ENCODE measurements at places on chromosomes 4 and X.

DNA sequence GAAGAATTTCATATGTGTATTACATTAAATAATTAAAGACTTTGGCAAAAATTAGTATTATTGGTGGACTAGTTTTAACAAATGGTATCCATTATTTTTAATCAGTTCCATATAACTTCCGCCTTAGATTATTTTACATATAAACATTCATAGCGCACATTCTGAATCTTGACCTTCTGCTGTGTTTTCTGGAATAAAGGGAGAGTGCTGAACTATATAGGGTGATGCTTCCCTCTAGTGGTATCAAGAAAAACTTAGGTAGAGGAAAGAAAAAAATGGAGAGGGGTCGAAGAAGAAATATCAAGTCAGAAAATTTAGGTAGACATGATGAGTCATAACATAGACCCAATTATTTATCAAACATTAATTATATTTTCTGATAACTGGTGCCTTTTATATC, 155.6 kb upstream of the PACRGL start:
- DNase-seq = peak; percentile 23

GRCh38 chrX:283115-283845, 2.1 kb downstream of the PLCXD1 start:
- peak; percentile 52 for DNase-seq

- no peak for DNase-seq
Observed at GRCh38 chr4:179836179-179837075, 2394.2 kb upstream of the AGA start.

DNA sequence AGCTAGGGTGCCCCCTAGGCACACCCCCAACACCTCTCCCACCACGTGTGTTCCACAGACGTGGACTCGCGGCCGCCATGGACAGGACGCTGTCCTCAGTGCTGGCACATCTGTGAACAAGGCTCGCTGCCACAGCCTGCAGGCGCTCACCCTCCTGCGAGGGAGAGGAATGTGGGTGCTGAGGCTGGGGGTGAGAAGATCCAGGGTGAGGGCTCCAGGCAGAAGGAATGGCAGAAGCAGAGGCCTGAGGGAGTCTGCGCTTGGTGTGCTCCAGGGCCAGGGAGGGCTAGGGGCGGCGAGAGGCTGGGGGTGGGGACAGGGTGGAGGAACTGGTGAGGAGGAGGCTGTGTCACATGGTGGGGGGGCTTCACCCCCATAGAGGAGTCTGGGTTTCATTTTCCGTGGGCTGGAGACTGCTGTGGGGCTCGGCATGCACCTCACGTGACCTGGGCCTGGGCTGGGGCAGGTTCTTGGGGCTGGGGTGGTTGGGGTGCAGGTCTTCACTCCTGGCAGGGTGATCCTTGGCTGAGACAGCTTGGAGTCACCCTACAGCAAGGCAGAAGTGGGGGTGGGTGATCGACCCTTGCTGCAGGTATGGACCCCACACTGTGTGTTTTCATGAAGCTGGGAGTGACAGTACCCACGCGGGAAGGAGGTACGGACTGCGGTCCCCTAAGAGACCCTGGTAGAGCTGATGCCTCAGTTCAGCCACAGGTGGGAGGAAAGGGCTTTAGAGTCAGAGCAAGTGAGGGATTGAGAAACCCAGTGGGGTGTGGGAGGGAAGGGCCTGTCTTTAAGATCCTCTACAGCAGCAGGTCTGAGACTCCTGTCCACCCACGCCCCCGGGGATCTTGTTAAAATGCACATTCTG, 103.7 kb downstream of the PSAPL1 start:
- no peak for DNase-seq

DNA sequence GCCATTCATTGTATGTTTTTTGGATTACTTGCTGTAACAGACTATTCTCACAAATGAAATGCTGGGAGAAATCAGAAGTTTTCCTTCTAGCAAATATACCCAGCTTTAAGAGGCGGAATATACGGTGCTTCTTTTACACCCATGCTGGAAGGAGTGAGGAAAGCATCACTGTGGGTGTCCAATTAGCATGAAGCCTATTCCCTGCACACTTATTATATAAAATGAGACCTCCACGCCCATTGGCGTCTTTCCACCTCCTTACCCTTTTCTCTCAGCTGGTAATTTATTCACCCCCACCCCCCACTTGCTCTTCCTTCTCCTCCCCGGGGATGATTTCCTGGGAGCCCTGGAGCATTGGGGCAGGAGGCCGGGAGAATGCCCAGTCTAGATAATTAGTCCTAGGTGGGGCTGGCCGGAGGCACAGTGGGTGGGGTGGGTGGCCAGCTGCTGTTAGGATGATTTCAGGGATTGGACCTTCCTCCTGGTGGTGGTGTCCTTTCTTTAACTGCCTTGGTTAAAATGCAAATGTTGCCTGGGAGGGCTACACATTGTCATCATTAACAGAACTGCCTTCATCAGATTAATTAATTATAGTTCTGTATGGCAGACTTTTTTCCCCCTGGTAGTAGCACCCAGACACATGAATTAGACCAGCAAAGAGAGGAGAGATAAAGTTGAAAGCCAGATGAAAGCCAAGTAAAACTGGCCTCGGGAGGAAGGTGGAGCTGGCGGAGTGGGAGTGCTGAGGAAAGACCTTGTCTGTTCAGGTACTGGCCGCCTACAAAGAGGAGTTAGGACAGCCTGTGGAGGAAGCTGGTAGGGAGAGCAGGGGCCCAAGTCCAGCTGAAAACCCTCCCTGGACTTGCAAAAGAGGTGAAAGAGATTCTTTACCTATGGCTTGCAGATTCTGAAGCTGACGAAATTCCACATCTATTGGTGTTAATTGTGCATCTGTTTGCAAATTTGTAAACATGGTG, 11.4 kb downstream of the SHROOM2 start:
- DNase-seq = no peak

GRCh38 chr4:105350859-105351490, 122.9 kb downstream of the PPA2 start:
- no peak for DNase-seq

GRCh38 chrX:8815460-8816065, 14.4 kb upstream of the FAM9A start:
- DNase-seq = no peak

DNA sequence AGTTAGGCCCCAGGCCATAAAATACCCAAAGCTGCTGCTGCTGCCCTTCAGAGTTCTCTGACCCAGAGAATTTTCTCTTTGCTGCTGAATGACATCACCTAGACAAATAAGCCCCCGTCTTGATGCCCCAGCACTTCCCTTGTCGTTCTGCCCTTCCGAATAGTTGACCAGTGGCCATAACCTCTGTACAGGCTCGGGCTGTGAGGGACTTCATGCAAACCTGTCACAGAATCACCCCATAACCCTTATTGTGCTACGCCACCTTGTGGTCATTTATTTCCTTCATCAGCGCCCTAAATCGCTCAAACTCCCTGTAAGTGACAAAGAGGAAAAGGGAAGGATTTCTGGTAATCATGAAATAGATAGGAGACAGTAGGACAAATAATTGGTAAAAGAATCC, 18.8 kb downstream of the SPACA5 start:
- no peak for DNase-seq

DNA sequence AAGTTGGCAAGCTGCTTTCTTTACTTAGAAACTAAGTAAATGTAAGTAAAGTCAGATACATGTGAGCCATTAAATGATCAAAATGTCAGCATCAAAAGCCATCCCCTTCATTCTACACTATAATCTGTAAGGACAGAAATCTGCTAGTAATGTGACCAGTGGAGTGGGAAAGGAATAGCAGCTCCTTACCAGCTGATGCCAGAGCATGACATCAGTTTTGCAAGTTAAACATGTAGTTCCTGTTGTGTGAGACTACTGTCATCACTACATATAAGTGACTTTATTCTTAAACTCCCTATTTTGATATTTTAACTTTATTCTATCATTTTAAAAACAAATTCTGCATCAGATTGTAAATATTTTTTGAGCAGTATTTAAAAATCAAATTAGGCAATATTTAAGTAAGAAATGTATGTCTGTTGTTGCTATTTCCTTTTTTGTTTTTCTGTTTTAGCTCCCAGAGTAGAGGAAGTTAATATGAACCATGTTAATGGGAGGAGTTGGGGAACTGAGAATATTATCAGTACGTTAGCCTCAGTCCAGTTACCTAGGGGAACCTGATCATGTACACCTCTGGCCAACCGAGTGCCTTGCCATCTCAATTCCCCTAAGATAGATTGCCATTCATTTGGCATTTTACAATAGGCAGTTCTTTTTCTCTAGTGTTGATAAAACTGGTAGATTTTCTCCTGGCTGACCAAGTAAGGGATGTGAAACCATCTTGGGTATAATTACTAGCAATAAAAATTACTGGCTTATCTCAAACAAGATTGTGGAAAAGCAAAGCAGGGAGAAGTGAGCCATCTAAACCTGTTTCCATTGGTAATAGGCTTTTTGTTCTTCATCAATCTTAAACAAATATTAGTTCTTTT, 34.7 kb downstream of the CCNI start:
- DNase-seq = no peak

GRCh38 chrX:140933016-140933415, 69.4 kb upstream of the SPANXB1 start:
- DNase-seq = no peak

DNA sequence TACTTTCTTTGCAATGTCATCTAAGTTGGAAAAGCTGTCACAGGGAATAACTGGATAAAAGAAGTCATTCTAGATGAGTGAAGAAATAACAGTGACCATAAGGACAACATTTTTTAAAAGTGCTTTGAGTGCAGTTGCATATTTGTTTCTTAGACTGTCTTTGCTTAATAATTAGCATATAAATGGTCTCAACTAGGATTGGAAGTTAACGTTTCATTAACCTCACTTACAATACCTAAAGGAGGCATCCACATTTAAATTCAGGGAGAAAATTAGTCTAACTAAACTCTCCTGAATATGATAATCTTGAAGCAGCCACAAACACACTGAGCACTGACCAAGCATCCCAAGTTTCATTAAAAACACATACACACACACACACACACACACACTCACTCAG, 780.7 kb downstream of the PCDH18 start:
- DNase-seq = no peak

- no peak for DNase-seq
Observed at GRCh38 chrX:121103381-121103780, 56.0 kb downstream of the GLUD2 start.

GRCh38 chrX:123833387-123833786, 26.5 kb upstream of the XIAP start:
- DNase-seq = peak; percentile 18

DNA sequence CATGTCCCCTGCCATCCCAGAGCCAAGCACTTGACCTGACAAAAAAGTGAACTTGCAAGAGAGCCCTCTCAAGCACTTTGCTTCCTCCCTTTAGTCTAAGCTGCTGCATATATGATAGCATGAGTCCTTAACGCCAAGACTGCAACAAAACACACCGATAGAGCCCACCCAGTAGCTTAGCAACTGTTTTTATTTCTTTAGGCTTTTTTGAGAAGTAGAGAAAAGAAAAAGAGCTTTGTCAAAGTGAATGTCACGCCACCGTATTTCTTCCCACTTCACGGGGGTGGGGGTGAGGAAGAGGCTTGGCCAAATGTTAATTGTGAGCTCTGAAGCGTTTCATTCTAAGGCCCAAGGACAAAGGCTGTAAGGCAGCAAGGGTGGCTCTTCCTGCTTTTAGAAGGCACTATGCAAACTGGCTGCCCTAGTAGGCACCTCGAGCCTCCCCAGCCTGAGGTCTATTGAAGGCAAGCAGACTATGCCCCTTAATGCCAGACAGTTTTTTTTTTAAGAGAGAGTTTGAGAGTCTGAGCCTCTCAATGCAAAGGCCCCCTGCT, 138.6 kb downstream of the HS6ST2 start:
- no peak for DNase-seq

DNA sequence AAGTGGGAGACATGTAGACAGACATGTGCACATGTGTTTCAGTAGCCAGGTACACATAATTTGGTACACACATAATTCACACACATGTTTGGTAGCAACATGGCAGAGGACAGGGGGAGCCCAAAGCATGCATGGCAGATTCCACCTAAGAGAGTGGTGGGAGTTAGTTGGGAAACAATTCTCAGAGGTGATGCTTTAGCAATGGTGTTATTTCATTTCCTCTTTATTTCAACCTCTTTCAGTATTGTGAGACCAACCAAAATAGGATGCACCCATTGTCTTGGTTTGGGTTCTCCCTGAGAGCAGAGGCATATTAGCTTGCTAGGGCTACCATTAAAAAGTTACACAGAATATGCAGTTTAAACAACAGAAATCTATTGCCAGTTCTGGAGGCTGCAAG, 92.2 kb upstream of the ANXA3 start:
- DNase-seq = no peak

DNA sequence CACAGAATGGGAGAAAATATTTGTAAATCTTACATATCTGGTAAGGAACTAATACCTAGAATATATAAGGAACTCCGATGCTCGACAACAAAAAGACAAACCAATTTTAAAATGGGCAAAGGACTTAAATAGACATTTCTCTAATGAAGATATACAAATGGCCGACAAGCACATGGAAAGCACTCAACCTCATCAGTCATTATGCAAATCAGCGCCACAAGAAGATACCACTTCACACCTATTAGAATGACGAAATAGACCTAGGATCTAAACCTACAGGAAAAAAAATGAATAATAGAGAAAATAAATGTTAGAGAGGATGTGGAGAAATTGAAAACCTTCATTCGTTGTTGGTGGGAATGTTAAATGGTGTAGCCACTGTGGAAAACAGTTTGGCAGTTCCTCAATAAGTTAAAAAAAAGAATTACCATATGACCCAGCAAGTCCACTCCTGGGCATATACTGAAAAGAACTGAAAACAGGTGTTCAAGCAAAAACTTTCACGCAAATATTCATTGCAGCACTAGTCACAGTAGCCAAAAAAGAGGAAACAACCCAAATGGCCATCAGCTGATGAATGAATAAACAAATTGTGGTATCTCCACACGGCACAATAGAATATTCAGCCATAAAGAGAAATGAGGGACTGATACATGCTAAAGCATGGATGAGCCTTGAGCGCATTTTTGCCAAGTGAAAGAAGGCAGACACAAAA, 57.3 kb upstream of the WDR19 start:
- no peak for DNase-seq

Measured in smooth muscle cell of the brain vasculature (primary cell).